ENCODE measurements at places on chromosomes 7 and 10. TPM values are rescaled to one million over a fixed set of nuclear protein-coding genes. Genes with fewer than 3 reads are reported as not detected.

Gene C10orf53
- polyA plus RNA-seq = not detected

- peak overlapping the region; percentile 90 for H3K4me3 ChIP-seq
- peaks cover 15% of the 10 kb centered on the region for H3K4me1 ChIP-seq
- H3K27me3 ChIP-seq = peaks cover 31% of the 10 kb centered on the region
- DNase-seq = no peak
Observed at GRCh38 chr7:73719806-73720169, 319 bp upstream of the STX1A start.

Gene MEST
- polyA plus RNA-seq = 19.4 TPM

- no peaks in the 10 kb centered on the region for H3K27me3 ChIP-seq
- peak overlapping the region; percentile 64 for H3K4me3 ChIP-seq
- H3K27ac ChIP-seq = no peak overlapping the region
- H3K4me1 ChIP-seq = peaks cover 41% of the 10 kb centered on the region
Observed at GRCh38 chr10:98167191-98167590, 32.7 kb downstream of the R3HCC1L start.

- H3K27ac ChIP-seq = no peak overlapping the region
- no peak for DNase-seq
- no peaks in the 10 kb centered on the region for H3K27me3 ChIP-seq
Observed at GRCh38 chr10:23779301-23779700, 340.4 kb downstream of the OTUD1 start.

GRCh38 chr10:18683427-18683826, 24.2 kb downstream of the ARL5B start:
- H3K4me3 ChIP-seq = no peak overlapping the region
- peaks cover under 1% of the 10 kb centered on the region for H3K27me3 ChIP-seq
- H3K36me3 ChIP-seq = no peaks in the 10 kb centered on the region
- no peak for DNase-seq
- H3K4me1 ChIP-seq = no peaks in the 10 kb centered on the region
- peak overlapping the region; percentile 77 for H3K27ac ChIP-seq

GRCh38 chr7:159130820-159131219, 13.8 kb downstream of the VIPR2 start:
- H3K27me3 ChIP-seq = peaks cover 12% of the 10 kb centered on the region
- H3K4me3 ChIP-seq = no peak overlapping the region
- no peaks in the 10 kb centered on the region for H3K36me3 ChIP-seq
- peaks cover 3% of the 10 kb centered on the region for H3K4me1 ChIP-seq

Data from naive B cell (primary cell).